ENCODE measurements at places on chromosomes 16 and 17.

DNA sequence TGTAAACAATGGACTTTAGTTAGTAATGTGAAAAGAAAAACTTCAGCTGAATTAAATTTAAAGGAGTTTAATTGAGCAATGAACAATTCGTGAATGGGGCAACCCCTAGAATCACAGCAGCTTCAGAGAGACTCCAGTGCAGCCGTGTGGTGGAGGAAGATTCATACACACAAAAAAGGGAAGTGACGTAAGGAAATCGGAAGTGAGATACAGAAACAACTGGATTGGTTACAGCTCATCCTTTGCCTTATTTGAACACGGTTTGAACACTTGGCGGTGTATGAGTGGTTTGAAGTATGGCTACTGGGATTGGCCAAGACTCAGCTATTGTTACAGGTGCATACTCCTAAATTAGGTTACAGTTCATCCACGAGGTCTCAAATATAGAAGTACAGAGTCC, 460.4 kb upstream of the ASIC2 start:
- DNase-seq = no peak

DNA sequence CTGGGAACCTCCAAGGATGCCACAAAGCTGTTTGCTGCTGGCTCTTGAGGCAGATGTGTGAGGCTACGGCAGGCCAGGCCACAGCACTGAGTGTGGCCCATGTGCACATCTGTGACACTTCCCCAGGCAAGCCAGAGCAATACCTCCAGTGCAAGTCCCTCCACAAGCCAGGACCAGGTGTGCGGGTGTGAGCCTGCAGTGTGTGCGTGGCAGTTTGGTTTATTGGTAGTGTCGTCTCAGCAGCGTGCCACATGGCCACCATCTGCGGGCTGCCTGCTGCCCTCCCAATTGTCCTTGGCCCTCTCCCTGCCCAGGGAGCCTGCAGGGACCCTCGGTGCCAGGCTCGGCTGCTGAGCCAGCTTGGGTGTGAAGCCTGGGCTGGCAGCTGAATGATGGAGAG, 9.9 kb upstream of the SREBF1 start:
- no peak for DNase-seq

- no peak for DNase-seq
Measured at GRCh38 chr17:36934144-36934691, 3.1 kb upstream of the LHX1 start.

DNA sequence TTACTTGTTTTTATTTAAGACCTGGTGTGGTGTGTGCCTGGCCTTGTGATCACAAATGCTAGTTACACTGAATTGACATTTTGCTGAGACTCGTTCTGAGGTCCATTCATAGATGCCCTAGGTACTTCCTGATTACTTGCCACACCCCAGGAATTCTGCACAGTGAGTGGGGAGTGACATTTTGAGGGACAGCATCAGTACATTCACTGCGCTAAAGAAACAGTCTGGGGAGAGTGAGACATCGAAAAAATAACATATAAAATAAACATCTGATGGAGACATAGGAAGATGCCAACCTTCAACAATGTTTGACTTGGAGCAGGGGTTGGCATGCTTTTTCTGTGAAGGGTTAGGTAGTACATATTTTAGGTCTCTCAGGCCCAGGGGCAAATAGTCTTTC, 30.4 kb downstream of the ABCC1 start:
- DNase-seq = no peak

DNA sequence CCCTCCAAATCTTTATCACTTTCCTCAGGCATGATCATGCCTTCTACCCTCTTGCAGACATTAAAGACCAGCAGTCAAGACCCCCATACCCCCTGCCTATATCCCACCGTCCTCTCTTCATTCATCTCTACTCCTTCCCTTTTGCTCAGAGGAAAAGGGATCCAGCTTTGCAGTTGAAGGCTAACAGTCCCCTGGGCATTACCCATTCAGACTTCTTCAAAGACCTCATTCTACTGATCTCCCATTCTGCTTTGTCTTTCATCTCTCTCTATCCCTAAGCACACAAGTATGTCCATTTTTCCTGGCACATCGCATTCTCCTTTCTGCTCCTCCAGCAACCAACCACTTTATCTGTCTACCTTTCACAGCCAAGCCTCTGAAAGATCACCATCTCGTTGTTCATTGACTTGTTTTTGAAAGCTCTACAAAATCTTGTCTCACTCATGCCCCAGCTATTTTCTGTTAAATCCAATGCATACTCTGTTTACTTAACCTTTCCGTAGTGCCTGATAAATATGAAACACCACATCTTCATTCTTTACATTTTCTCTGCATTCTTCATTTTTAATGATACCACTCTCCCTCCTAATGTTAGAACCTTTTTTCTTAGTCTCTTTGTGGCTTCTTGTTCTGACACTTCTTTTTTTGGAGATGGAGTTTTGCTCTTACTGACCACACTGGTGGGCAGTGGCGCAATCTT, 14.1 kb upstream of the LCMT1 start:
- peak; percentile 7 for DNase-seq

GRCh38 chr17:5123343-5124124, 7.7 kb downstream of the USP6 start:
- no peak for DNase-seq

DNA sequence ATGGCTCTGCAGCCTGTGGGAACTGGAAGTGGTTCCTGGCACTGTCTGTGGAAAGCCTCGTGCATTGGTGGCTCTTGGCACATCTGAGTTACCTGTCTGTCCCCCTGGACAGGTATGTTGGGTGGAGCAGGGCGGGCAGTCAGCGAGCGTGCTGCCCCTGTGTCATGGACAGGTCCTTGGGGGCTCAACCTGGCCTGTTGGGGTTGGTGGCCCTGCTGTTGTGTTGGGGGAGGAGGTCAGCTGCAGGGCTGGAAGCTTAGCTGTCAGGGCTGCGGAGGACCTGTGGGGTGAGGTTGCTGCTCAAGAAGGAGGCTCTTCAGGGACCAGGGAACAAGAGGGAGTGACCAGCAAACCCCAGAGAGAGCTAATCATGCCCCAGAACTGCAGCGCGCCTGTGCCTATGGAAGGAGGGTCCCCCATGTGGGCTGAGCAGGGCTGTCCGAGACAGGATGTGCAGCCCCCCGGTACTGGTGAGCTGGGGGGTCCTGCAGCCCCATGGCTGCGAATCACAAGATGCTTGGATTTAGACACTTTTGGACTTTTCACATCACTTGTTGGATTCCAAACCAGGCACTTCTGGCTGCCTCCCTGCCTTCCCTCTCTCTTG, 7.2 kb downstream of the NKD1 start:
- DNase-seq = no peak

- DNase-seq = no peak
Measured at GRCh38 chr16:88943741-88944140, 33.3 kb downstream of the CBFA2T3 start.

DNA sequence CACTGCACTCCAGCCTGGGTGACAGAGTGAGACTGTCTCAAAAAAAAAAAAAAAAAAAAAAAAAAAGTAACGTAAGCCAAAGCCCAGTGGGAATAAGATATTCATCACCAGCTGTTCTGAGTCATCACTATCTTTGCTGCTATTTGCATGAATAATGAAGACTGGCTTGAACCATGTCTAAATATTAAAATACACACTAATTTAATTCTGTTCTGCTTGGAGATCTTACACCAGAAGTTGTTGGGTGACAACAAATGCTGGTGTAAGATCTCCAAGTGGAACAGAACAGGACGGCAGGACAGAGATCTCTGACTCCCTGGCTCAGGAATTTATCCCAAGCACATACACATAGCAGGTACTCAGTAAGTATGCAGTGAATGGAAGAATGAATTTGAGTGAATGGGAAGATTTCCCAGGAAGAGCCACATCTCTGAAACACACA, 19.6 kb downstream of the DNAH17 start:
- no peak for DNase-seq

DNA sequence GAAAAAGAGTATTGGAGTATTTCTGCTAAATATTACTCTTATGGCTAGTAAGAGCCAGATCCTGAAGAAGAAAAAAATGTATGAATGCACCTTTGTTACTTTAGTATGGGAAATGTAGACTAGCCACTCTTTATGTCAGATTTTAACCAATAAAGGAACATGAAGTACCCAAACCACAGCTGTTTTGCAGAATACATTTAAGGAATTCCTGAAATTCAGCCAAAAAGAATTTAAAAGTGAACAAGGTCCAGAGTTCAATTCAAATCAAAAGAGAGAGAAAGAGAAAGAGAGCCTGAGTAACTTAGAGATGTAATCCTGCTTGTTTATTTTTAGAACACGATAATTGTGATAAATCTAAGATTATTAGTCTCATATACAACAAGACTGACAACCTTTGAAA, 1.2 kb downstream of the KCNJ16 start:
- no peak for DNase-seq

- no peak for DNase-seq
Measured at GRCh38 chr16:73166441-73166851, 118.5 kb upstream of the ZFHX3 start.

- peak; percentile 29 for DNase-seq
Measured at GRCh38 chr16:69924777-69925191, 26.4 kb upstream of the CLEC18A start.

DNA sequence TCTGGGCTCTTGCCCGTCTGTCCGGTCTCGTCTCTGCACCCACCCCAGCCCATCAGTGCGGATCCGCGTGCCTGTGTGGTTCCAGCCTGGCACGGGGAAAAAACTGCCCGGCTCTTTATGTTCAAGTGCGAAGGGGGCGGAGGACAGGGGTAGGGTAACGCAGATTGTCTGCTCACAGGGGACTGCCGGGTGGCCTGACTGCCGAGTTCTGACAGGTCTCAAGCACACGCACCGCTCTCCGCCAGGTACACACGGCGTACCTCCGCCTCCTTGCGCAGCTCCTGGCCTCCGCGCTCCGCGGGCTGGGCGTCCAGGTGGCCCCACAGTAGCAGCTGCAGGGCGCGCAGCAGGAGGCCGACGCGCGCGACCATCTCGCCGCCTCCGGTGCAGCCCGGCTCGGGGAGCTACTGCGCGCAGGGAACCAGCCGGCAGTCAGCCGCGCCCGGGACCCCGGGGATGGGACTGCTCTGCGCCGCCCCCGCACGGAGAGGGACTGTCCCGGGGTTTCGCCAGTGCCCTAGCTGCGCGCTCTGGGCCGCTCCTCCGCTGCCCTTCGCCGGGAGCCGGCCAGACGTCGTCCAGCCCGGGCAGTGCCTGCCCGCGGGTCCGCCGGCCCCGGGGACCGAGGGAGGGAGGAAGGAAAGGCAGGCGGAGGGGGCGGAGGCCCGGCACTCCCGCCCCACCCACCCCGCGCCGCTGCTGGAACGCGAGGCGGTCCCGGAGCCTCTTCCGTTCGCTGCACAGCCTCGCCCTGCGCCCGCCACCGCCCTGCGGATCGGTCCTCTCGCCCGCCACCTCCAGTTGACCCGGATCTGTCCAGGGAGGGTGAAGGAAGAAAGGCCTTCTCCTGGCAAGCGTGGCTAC, at the start of gene MMP28:
TSS of gene MMP28 (minus strand) at position 635 of the 864 bp plus-strand sequence. CDS start at position 371, 264 bp downstream.
- DNase-seq = peak; percentile 85

DNA sequence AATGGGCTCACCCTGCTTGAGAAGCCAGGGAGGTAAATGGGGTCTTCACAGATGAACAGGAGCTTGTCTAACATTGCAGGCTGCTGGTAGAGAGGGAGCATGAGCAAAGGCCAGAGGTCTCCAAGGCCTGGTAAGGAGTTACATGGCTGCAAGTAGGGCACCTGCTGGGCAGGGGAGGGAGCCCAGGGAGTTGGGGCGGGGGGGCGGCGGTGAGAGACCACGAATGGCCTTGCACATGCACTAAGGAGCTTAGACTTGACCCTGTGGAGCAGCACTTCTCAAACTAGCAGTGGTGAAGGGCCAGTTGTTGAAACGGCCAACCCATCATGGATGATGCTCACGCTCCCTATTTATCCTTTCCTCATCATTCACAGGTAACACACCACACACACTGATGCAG, 38.4 kb downstream of the ERN1 start:
- DNase-seq = no peak

DNA sequence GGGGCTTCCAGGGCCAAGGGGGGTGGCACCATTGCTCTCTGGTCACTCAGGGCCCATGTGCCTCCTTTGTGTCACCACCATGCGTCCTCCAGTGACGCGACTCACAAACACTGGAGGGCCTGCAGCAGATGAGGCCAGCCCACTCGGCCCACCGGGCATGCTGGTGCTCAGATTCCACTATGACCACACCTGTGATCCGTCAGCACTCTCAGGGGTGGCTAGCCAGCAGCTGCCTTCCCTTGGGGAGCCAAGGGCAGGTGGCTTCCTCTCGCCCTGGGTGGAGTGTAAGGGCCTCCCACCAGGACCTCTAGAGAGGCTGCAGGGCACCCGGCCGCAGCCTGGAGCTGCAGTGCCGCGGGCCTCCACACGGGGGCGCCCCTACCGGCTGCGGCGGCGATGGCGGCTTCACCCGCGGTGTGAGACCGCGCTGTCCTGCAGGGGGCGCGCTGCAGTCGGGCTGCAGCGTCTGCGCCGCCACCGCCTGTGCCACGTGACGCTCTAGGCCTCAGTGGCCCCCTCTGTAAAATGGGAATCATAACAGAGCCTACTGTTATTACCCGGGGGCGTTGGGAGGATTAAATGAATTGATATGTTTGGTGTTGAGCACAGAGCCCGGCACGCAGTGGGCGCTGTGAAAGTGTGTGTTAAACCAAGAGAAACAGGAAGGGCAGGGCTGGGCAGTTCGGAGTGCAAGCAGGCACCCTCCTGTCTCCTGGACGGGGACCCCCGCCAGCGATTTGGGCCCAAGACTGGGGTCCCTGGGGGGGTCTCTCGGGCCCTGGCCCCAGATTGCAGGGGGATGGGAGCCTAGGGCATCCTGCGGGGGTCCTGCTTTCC, 192.4 kb upstream of the GSE1 start:
- DNase-seq = no peak

DNA sequence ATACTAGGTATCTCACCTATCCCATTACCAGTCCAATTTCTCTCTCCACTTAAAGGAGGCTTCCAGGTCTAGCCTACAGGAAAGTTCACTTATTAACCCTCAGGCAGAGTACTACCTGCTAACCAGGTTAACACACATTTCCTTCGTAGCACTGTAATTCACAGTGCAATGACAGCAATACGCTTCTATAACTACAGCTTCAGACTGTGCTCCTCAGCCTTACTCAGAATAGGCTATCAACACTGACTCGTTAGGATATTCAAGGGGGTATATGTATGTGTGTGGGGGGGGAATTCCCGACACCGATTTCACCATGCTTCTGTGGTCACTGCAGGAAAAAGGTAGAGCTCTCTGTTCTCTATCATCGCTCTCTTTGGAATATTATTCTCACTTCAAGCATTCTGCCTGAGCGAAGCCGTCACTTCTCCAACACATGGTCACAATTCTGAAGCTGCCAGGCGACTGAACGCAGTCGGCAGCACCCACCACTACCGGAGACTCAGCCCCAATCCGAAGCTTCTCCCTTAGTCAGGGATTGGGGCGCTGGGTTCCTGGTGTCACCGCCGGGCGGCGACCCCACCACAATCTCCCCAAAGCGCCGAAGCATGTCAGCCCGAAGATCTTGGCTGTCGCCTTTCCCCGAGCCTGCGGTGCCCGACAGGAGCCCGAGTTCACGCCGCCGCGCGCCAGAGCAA, 618 bp downstream of the GGA3 start:
- DNase-seq = no peak

DNA sequence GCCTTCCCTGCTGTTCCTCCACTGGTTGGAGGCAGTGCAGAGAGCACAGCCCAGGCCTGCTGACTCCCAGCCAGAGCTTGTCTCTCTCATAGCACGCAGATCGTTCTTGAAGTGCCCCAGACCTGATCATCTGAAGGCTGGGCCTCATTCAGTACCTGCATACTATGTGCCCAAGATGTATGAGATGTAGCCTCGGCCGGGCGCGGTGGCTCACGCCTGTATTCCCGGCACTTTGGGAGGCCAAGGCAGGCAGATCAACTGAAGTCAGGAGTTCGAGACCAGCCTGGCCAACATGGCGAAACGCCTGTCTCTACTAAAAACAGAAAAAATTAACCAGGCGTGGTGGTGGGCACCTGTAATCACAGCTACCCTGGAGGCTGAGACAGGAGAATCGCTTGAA, 31.0 kb downstream of the WNT3 start:
- DNase-seq = no peak
